Umbilical cord (tissue), 2 donors: ENCODE measurements at places on chromosomes 5 and 9. TPM values are rescaled to one million over a fixed set of nuclear protein-coding genes. Genes with fewer than 3 reads are reported as not detected.

DNA sequence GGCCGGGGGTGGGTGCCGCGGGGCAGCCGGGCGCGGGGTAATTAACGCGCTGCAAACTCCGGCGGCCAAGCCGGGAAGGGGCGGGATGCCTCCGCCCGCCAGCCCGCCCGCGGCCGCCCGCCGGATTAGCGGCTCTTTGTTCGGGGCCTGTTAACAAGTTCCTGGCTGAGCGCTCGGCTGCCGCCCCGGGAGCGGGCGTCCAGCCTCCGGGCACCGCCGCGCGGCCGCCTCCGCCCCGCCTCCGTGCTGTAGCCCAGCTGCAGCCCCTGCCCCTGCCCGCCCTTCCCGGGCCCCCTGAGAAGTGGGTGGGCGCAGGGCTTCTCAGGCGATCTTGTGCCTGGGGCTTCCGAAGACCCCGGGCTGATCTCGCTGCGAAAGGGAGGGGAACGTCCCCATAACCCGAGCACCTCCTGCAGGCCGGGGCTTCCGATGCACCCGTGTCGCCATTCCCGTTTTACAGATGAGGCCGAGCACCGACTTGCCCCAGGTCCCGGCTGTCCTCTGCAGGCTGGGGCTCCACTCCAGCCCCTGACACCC is 7.5 kb downstream of the UNC5A start:
- no peak for DNase-seq

- no peak for DNase-seq
Observed at GRCh38 chr5:10409504-10409903, 32.2 kb upstream of the ROPN1L start.

The IL4 gene
- not detected for total RNA-seq

DNA sequence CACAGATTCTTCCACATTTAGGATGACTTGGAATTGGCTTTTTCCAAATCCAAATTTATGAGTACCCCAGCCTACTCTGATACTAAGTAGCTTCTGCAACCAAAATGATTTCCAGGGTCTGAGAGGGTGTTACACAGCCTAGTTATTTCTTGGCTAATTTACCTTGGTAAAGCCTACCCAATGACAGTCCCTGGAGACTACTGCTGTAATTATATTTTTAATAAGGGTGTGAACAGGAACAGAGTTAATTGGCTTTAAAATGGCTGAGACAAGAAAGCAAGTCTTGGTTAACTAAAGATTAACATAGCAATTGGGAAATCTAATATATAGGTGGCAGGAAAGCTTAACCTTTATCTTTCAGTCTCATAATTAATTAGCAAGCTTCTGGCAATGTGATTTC is 9.3 kb downstream of the PRLR start:
- DNase-seq = no peak

DNA sequence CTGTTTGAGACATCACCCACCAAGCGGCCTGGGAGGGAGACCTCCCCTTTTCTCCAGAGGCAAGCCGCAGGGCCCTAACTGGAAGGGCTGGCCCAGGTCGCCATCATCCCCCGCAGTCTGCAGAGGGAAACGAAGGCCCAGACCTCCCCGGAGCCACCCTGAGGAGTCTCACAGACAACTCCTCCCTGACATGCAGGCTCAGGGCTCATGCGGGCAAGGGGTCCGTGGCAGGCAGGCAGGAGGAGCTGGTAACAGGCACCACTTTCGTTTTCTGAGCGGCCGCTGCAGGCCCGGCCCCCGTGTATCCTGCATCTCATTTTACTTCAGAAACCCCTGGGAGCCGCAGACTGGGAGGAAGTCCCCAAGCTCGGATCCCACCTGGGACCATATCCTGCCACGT is 192.0 kb upstream of the PPP1R26 start:
- DNase-seq = no peak
